NCI-H187 (cell line): ENCODE measurements at places on chromosomes 2 and 18.

DNA sequence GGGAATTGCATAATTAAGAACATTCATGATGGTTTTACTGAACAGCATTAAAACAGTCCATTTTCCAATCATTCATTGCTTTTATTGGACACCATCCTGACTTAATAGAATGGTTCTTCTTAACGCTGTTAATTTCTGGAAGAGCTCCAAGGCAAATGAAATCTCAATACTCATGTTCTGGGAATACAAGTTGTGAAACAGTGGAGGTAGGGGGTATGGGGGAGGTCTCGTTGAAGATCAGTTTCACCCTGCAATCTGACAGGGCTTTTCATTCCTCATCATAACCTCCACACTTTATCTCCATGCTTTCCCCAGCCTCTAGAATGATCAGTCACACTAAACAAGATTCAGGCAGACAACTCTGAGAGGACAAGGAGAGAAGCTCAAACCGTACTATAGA lies 113.6 kb downstream of the ETAA1 start:
- DNase-seq = no peak

DNA sequence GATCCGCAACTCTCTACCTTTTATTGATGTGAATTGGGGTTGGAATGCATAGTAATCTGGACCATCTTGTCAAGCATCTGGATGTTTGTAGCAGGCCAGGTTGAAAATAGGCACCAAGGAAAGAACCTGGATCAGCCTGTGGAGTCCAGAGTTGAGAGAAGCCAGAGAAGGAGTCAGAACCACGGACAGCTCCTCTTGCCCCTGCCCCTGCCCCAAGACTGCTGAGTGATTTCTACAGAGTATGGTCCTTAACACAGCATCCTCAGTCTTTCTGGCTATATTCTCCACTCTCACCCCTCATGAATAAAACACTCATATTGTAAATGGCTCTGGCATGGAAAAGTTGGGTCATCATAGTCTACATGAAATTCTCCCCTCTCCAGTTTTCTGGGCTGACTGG lies 154.6 kb downstream of the LOXHD1 start:
- no peak for DNase-seq

DNA sequence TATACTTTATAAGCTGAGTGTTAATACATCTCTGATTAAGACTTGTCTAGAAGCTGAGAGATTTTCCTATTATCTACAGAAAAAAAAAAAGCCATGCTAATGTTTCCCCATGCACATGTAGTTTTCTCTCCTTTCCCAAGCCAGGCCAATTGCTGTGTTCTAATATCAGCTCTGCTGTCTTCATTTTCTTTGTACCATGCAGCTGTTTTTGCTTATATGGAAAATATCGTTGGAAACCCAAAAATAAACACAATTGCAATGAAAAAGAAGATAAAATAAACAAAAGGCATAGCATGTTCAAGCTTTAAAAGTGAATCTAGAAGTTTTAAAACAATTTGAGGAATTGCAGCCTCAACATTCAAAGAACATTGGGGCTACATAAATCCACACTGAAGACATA lies 817.4 kb upstream of the ACVR2A start:
- no peak for DNase-seq

DNA sequence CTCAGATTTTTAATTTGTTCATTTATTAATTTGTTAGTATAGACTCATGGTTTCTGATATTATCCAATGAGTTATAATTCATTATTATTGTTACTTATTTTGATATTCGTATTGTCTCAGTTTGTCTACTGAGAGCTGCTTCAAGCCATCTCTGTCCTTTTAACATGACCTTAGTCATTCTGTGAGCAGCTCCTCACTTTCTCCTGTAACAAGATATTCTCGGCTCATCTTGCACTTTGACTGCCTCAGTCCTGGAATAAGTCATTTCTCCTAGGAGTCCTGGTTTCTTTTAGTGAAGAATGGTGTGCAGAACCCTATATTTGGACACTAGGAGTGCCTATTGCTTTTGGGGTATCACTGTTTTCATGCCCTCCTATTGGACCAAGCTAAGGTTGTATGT lies 13.2 kb downstream of the ASB1 start:
- DNase-seq = no peak

- DNase-seq = no peak
These were observed 118.7 kb downstream of the NOL10 start for GRCh38 chr2:10571057-10571456.

- DNase-seq = no peak
These were observed 1.5 kb downstream of the RHOB start for GRCh38 chr2:20448246-20448976.

GRCh38 chr18:59833785-59834184 lies 66.0 kb upstream of the PMAIP1 start:
- no peak for DNase-seq

- no peak for DNase-seq
These were observed 64.2 kb downstream of the VRK2 start for GRCh38 chr2:58110765-58111164.

DNA sequence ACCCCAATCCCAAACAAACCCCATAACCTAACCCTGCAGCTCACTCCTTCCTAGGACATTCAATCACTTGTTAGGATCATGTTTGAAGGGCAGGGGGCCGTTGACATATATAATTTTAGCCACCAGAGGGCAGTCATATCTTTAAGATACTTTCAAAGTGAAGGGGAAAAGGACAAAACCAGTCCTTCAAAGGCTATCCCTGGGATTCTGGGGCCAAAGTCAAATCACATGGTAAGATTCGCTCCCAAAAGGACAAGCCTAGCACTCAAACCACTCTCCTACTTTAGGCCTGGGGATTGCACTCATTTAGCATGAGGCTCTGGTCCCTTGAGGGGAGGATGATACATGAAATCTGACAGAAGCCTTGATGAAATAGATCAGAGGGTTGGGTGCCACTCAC lies 44.6 kb downstream of the HAUS1 start:
- peak; percentile 11 for DNase-seq

- no peak for DNase-seq
These were observed 89.6 kb downstream of the MCFD2 start for GRCh38 chr2:46825939-46826568.

DNA sequence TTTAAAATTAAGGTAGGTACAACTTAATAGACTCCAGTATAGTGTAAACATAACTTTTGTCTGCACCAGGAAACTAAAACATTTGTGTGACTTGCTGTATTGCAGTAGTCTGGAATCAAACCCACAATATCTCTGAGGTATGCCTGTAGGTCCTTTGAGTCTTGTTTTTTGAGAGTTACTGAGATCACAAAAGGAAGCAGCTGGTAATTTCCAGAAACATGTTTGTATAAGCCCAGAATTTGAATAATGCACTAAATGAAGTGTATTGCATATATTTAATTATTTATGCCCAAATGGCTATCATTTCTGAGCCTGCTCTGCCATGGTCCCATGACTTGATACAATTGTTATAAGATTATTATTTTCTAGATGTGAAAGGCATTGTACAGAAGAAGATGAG lies 143.3 kb upstream of the LYPD6 start:
- DNase-seq = no peak

DNA sequence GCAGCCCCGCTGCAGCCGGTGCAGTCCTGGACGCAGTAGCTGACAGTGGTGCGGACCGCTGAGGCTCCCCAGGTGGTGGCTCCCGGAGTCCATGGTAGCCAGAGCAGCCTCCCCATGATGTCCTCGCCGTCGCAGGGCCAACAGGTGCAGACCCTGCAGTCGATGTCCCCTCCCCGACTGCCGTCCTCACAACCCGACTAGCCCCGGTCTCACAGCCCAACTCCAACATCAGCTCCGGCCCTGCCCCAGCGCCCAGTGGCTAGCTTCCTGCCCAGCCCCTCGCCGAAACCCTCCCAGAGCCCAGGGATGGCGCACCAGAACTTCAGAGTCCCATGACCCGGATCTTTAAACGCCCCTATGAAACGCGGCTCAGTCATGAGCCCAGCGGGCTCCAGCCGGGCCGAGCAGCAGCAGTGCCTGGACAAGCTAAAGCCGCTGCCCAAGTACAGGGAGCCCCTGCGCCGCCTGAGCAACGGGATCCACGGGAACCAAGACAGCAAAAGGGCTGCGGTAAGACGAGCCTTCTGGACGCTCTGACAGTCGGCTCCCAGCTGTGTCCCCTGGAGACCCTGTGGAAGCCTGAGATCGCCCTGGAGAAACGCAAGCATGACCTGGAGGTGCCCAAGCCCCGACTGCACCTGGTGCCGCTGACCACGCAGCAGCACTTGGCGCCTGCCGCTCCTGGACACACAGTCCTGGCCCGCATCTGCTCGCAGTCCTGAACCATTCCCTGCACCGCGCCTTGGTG lies 53.8 kb upstream of the TUBA3E start:
- DNase-seq = no peak

GRCh38 chr2:162327134-162327769 lies 8.8 kb upstream of the IFIH1 start:
- no peak for DNase-seq

- no peak for DNase-seq
These were observed 10.1 kb downstream of the TANK start for GRCh38 chr2:161170377-161170776.

- DNase-seq = no peak
These were observed 8.1 kb downstream of the AOX1 start for GRCh38 chr2:200593905-200594304.

GRCh38 chr18:50334546-50335152 lies 40.2 kb upstream of the SKA1 start:
- DNase-seq = no peak

DNA sequence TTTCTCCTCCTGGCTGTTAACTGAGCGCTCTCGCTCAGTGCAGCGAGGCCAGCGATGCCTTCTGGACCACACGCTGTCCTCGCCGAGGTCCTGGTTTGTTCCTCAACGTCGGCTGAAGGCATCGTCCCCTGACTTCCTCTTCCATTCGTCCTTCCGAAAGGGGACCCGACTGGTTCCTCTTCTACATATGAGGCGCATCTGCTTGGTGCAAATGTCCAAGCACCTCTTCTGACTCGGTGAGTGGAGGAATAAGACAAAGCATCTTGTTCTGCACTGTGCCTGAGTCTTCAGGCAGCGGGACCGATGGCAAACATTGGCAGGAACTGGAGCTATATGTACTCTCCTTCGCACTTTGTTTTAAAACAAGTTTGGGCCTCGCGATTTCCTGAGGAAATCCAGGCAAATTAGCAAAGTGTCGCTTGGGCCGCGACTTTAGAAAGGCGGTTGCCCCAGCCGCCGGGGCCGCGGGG lies 621 bp upstream of the KCNS3 start:
- DNase-seq = no peak

GRCh38 chr2:238879621-238880377 lies 31.9 kb downstream of the TWIST2 start:
- DNase-seq = no peak

GRCh38 chr18:10029711-10030110 lies 115.9 kb downstream of the VAPA start:
- DNase-seq = no peak

DNA sequence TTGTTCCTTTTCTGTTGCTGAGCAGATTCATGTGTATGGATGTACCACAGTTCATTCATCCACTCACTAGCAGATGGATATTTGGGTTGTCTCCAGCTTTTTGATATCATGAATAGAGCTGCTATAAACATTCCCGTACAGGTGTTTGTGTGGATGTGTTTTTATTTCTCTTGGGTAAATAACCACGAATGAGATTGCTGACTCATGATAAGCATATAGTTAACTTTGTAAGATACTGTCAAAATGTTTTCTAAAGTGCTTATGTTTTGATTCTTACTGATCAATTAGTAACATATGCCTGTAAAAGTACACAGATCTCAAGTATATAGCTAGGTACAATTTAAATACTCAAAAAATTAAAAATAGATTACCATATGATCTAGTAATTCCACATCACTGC lies 27.7 kb downstream of the TSN start:
- no peak for DNase-seq

GRCh38 chr2:183543731-183544130 lies 419.5 kb downstream of the NUP35 start:
- DNase-seq = no peak

DNA sequence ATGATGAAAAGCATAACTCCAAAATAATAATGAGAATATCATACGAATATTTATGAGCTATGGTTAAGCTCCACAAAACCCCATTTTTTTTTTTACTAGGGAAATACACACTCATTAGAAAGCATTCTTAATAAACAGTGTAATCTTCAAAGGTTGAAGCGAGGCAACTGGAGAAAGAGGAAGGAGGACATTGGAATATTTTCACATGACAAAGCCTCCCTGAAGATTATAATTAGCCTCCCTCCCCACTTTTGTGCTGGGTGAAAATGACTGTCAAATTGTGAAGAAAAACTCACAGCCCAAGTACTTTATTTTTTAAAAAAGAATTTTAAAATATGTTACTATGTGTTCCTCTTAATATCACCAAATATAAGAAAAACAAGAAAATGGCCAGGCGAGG lies 64.1 kb upstream of the NFU1 start:
- DNase-seq = no peak

DNA sequence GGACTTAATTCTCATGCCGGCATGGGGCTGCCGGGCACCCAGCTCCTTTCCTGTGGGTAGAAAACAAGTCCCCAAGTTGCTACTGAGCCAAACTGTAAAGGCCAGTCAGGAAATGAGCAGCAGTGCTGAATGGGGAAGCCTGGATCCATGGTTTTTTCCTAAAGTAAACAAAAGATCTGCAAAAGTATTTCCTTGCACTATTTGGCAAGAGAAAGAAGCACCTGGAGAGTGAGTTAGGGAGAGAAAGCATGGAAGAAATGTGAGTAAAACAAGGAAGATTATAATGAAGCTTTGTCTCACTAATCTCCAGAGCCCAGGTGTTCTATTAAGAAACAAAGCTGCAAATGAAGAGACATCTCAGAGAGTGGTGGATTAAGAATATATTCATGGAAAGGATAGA lies 117.6 kb downstream of the METTL8 start:
- no peak for DNase-seq
